Effector memory CD8-positive, alpha-beta T cell (primary cell): ENCODE measurements at places on chromosomes 12 and 14.

DNA sequence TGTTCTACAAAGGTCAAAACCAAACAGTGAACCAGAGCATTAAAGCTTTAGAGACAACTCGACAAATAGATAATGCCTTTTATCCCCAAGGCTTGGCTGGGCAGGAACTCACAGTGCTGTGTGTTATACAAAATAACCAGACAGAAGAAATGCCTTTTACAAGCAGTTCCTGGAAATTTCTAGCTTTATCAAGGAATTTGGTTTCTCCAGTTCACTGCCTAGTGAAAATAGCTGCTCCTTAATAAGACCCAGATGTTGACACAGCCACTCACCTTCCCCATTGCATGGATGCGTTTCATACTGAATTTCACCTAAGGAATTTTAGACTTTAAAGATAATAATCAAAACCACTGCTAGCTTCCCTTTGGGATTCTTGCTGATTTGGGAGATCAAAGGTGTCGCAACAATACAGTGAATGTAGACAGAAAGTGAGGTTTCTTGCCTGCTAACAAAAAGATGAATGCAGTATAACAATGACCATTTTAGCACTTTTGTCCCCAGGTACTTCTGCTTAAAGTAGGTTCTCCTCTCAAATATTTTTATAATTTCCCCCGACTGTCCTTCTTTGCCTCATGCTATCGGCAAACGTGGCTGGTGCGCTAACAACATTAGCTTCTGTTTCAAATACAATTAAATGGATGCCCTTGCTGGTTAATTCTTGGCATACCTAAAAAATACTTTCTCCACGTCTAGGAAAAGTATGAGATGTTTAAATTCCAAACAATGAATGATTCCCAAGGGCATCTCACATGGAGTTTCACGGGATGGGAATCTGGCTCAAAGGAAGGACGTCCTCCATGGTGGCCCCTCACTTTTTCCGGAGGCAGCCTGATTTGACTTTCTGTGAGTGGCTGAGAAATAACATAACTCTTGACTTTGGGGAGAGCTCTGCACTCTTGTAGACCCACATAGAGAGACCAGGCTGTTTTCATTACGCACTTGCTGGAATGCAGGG is 162.4 kb downstream of the C12orf75 start:
- DNase-seq = no peak

DNA sequence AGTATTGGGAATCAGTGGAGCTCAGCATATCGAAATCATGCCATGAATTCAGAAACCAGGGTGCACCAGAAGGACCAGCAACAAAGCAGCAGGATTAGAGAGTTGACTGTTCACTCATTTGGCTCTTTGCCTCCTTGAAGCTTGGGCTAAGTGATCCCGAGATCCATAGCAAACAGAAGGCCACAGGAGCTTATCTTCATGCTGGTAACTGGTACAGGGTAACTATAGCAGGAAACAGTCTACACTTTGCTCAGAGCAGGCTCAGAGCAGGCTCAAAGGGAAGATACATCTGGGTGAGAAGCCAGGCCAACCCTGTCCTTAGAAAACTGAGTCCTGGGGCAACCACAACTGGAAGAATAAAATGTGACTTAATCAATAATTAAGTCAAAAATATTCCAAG is 111.1 kb downstream of the GRIN2B start:
- no peak for DNase-seq

DNA sequence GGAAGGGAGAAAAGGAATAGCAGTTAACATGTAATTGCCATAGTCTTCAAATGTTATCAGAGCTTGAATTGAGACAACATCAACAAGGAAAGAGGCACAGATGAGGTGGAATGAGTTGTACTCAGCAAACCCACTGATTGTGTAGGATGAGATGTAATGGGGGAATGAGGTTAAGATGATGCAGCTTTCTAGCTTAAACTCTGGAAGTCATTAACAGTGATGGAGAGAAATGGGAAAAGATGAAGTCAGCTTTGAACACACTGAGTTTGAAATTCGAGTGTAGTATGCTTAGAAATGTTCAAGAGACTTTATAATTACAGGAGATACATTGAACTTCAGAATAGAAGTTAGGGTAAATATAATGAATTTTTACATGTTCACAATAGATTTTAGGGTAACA is 106.9 kb downstream of the PRKD1 start:
- no peak for DNase-seq

DNA sequence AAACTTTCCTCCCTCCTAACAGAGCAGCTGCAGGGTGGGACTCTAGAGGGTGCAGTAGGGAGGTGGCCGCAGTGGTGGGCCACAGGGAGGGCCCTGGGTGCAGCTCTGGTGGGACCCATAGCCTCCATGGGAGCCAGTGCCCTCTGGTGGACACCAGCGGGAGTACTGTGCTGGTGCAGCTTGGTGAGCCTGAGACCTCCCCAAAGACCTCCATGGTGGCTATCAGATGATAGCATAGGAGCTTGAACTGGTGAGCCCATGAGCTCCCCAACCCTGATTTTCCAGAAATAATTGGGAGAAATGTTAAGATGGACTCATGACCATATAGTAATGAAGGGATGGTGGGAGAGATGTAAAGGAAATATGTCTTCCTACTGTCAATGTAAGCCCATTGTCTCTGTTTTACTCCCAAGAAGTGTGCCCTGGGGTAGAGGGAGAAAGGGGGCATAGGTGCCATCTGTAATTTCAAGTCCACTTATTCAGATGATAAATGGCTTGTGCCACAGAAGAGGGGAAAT is 98.7 kb downstream of the GAS2L3 start:
- no peak for DNase-seq

GRCh38 chr14:59360923-59361794 is 104.0 kb downstream of the GPR135 start:
- no peak for DNase-seq

DNA sequence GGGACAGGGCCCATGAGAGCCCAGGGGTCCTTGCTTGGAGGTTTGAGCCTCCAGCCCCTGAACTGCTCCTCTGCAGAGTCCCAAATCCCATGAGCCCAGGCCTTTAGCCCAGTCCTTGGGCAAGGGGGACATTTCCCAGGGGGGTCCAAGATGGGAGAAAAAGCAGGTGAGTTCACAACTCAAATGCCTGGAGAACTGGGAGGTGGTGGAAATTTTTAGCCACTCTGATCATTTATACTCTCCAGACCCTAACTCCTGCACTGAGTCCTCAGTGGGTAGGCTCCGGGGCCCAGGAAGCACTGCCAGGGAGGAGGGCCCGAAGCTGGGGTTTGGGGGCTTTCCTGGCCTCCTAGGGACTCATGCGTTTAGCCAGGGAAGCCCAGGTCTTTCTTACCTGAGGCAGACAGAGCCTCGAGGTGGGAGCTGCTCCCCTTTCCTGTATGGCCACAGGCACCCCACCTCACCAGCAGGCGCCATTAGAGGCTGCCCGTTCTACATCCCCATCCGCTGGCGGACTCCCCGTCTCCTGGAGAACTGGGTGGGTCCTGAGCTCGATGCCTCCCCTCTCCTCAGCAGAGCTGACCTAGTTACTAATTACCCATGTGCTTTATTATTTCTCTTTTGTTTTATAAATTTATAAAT is 998 bp downstream of the HNF1A start:
- no peak for DNase-seq

GRCh38 chr14:99951085-99951484 is 114.1 kb upstream of the EVL start:
- no peak for DNase-seq

DNA sequence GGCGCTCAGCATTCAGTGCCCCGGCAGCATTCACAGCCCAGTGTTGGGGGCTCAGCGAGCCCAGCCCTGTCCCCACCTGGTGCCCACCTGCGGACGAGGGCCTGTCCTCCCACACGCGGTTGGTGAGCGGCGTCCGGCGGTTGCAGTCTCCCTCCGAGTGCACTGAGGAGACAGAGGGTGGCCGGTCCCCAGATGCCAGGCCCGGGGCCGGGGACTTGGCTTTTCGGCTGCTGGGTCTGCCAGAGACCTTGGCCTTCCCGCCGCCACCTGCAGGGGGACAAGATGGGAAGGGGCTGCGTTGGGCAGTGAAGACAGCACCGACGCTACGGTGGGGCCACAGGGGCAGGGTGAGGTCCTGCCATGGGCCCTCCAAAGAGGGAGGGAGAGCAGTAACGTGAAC is 31.2 kb downstream of the RFLNA start:
- DNase-seq = no peak

DNA sequence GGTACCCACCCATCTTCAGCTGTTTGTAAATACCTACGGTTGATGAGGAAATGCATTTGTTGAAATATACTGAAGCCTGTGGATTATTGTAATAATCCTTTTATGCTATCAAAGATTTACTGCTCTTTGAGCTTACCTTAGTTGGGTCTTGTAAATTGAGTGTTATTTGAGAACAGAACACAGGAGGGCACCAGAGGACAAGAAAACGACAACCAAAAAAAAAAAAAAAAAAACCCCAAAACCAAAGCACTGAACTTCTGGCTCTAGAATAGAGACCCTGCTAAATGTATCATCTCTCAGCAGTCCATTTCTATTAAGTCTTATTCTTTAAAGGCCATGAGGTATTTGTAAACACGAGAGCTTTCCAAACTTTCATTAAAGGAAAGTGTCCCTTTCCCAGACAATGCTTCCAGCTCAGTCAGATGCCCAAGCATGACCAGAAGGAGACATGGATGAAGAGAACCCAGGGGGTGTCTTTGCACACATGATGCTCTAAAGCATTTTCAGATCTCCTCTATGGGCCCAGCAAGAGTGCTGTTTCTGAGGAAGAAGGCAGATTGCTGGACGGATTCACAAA is 763.9 kb downstream of the NRXN3 start:
- no peak for DNase-seq

DNA sequence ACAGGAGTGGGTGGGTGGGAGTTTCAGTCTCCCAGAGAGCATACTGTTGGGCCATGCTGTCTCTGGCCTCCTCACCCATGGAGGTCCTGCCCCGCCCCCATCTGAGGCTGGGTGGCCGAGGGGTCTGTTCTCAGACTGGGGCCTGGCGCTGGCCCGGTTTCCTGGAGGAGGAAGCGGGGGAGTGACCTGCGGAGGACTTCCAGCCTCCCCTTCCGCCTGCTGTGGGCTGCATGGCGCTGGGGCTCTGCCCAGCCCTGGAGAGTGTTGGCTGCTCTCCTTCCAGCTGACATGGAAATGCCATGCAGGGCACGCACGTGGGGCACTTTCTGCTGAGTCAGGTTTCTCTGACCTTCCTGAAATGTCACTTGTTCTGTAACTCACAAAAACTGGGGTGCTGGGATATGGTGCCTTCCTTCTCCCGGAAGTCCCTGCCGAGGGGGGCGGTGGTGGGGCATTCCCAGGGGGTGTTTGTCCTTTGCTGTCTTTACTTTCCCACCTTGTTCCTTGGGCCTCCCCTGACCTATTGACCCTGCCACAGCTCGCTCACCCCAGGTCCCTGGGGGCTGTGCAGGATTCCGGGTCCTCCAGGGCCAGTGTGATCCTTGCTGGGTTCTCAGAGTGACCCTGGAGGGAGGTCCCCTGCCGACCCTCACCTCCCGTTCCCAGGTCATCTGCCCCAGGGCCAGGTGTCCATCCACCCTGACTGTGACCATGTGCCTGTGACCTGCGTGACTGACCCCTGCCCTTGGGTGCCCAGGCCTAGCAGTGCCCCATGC is 23.6 kb downstream of the PACS2 start:
- DNase-seq = no peak

- DNase-seq = no peak
Observed at GRCh38 chr14:105497671-105498429, 6.8 kb downstream of the TEDC1 start.

- no peak for DNase-seq
Observed at GRCh38 chr12:30968211-30968610, 41.7 kb downstream of the TSPAN11 start.

DNA sequence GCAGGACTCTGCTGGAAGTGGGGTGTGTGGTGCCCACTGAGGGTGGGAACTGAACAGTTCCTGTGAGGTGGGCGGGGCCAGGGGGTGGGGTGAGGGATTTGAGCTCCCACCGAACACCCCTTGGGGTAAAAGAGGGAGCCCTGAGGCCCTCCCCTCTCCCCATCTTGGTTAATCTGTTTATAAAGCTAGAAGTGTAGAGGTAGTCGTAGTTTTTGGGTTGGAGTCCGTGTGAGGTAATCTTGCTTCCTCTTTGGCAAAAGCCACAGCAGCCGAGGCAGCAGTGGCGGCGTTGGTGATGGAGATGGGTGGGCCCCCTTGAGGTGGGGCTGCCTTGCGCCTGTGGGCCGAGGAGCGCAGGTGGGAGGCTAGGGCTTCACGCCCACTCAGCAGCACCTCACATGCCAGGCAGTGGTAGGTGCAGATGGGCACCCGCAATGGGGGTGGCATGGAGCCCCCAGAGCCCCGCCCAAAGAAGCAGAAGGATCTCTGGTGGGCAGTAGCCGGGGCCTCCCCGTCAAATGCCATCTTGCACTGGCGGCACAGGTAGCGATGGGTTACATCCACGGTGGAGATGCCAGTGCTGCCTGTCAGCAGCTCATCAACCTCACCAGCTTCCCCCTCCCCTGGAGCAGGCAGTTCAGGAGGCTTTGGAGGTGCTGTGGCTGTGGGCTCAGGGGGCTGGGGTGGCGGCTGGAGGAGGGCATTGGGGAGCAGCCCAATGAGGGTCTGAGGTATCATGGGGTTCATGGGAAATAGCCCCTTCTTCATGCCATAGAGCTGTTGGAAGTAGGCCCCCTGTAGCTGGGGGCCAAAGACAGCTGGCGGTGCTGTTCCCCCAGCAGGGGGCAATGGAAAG is 29.6 kb downstream of the ZFHX2 start:
- no peak for DNase-seq

- DNase-seq = no peak
Observed at GRCh38 chr12:121224591-121224990, 14.7 kb downstream of the P2RX4 start.

GRCh38 chr12:3681595-3682061 is 71.3 kb downstream of the CRACR2A start:
- no peak for DNase-seq

DNA sequence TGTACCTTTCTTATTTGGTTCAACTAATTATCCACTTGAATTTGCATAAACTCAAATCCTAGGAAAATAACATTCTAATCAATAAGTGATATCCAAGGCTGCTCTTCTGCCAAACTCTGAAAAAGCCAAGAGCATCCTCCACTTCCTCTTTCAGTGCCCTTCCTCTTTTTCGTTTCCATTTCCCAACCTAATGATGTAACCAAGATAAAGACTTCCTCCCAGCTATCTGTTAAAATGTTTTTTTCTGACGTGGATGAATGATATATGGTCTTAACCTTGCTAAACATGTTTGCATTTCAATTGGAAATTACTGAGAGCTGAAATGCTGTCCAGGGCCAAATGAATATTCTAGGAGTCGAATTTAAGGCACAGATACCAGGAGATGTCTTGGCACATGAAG is 459.5 kb upstream of the PDE3A start:
- DNase-seq = no peak

DNA sequence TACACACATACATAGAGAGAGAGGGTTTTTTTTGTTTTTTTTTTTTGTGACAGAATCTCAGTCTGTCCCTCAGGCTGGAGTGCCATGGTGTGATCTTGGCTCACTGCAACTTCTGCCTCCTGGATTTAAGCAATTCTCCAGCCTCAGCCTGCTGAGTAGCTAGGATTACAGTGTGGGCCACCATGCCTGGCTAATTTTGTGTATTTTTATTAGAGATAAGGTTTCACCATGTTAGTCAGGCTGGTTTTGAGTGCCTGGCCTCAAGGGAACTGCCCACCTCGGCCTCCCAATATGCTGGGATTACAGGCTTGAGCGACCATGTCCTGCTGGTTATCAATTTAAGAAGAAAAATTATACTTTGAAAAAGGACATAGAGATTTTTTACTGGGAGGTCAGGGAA is 710.6 kb downstream of the SLC6A15 start:
- DNase-seq = no peak

GRCh38 chr12:13128291-13128965 is 25.0 kb upstream of the GSG1 start:
- no peak for DNase-seq
